ENCODE measurements at places on chromosomes 16 and 17. TPM values are rescaled to one million over a fixed set of nuclear protein-coding genes. Genes with fewer than 3 reads are reported as not detected.
A peak's percentile ranks its signal among the peaks of the same experiment; 100 is the strongest.

- H3K4me3 ChIP-seq = no peak overlapping the region
- H3K36me3 ChIP-seq = no peaks in the 10 kb centered on the region
- DNase-seq = no peak
- no peak overlapping the region for H3K27ac ChIP-seq
Measured at GRCh38 chr17:76880971-76881370, 12.8 kb downstream of the MGAT5B start.

GRCh38 chr16:19785512-19786130 lies 67.5 kb downstream of the IQCK start:
- no peaks in the 10 kb centered on the region for H3K4me1 ChIP-seq
- H3K27me3 ChIP-seq = no peaks in the 10 kb centered on the region
- H3K36me3 ChIP-seq = no peaks in the 10 kb centered on the region
- no peak overlapping the region for H3K4me3 ChIP-seq
- no peak for DNase-seq
- no peak overlapping the region for H3K27ac ChIP-seq

DNA sequence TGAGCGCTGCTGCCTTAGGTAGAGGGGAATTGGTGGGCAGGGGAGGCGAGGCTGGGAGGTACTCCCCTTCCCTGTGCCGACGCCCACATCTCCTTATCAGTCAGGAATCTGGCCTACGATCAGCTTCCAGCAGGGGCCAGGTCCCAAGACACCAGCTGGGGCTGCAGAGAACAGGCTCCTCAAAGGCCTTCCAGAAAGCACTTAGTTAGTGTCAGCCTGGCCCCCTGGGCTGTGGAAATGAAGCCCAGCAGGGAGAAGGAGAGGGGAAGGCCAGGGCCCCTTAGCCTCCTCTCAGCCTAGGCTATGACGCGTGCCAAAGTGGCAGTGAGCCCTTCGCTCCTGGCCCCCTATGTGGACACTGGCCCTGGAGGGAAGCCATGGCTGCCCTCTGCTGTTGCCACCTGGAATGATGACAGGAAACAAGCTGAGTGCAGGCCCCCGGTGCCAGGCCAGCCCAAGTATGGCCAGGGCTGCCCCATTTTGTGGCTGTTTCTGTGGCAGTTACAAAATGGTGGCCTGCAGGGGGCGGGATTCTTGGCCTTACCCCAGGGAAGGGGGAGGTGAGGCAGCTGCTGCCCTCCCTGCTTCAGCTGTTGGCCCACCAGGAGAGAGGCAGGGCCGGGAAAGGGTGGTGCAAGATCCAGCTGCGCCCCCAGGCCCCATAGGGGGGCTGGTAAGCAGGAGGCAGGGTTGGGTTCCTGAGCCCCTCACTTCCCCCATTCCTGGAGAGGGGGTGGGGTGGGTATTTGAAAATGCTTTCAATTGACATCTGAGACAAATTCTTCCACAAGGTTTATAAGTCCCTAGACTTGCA lies 11.3 kb downstream of the TBX4 start:
- H3K4me3 ChIP-seq = no peak overlapping the region
- H3K4me1 ChIP-seq = peaks cover 7% of the 10 kb centered on the region
- no peak overlapping the region for H3K27ac ChIP-seq
- H3K36me3 ChIP-seq = no peaks in the 10 kb centered on the region
- no peaks in the 10 kb centered on the region for H3K27me3 ChIP-seq

- peak within 1 kb of the TSS; percentile 60 for H3K4me3 ChIP-seq
- H3K4me1 ChIP-seq = peaks cover 4% of the 10 kb centered on the region
- H3K27me3 ChIP-seq = no peaks in the 10 kb centered on the region
- H3K27ac ChIP-seq = peak within 1 kb of the TSS; percentile 61
- peak; percentile 48 for DNase-seq
Measured at GRCh38 chr17:16568541-16569357, at the start of gene ZNF287. TSS of gene ZNF287 (minus strand) at chr17:16569204. CDS start at chr17:16567731, 1,473 bp downstream.

DNA sequence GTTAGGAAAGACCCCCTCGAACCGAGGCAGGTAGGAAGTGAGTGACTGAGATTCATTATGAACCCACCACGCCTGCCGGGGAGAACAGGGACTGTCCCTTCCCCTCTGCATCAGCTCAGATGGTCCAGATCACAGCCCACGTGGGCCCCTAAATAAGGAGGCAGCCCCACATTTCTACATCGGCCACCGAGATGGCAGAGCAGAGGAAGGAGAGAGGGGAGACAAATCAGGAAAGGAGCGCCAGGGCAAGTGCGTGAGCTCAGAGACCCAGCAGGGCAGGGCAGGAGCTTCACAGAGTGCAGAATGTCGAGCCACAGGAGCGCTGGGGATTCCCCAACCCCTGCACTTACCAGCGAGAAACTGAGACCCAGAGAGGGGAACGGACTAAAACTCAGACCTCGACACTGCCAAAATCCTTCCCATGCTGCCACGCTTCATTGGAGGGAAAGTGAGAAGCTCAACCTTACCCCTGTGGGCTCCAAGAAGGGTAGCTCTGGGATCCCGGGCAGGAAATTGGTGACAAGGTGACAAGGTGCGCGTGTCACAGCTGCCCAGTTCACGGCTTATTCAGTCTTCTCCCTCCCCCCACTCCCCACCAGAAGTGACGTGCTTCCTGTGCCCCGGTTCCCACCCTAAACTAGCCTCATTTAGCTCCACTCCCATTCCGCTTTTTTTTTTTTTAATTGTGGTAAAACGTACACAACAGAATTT lies at the start of gene ICAM2:
Gene ICAM2, minus strand, starts transcription at position 578 of the 711 bp plus-strand sequence. CDS start 13,942 bp downstream, outside the sequence.
- H3K4me3 ChIP-seq = no peak within 1 kb of the TSS
- no peaks in the 10 kb centered on the region for H3K4me1 ChIP-seq
- no peaks in the 10 kb centered on the region for H3K27me3 ChIP-seq
- DNase-seq = no peak
- H3K27ac ChIP-seq = no peak within 1 kb of the TSS

GRCh38 chr17:79466562-79467350 lies 144.1 kb downstream of the RBFOX3 start:
- DNase-seq = no peak
- no peaks in the 10 kb centered on the region for H3K4me1 ChIP-seq
- no peaks in the 10 kb centered on the region for H3K36me3 ChIP-seq
- no peak overlapping the region for H3K4me3 ChIP-seq

- H3K27me3 ChIP-seq = no peaks in the 10 kb centered on the region
- peaks cover 27% of the 10 kb centered on the region for H3K4me1 ChIP-seq
- no peak overlapping the region for H3K27ac ChIP-seq
- no peaks in the 10 kb centered on the region for H3K36me3 ChIP-seq
- DNase-seq = no peak
- no peak overlapping the region for H3K4me3 ChIP-seq
Measured at GRCh38 chr17:75370286-75370915, 35.1 kb downstream of the GRB2 start.

DNA sequence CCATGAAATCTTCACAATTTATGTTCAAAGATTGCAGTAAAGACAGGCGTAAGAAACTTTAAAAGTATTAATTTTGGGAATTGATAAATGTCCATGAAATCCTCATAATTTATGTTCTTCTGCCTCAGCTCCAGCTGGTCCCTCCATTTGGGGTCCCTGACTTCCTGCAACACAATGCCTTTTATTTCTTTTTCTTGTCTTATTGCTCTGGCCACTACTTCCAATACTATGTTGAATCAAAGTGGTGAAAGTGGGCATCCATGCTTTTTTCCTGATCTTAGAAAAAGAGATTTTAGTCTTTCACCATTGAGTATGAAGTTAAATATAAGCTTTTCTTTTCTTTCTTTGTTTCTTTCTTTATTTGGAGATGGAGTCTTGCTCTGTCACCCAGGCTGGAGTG lies 14.3 kb downstream of the TAT start:
- H3K4me3 ChIP-seq = no peak overlapping the region
- no peaks in the 10 kb centered on the region for H3K4me1 ChIP-seq
- DNase-seq = no peak
- no peak overlapping the region for H3K27ac ChIP-seq

Gene MMP28
- total RNA-seq = 1.6 TPM

Gene SOCS1
- total RNA-seq = 4.8 TPM

Gene APOH
- total RNA-seq = 1.2 TPM

DNA sequence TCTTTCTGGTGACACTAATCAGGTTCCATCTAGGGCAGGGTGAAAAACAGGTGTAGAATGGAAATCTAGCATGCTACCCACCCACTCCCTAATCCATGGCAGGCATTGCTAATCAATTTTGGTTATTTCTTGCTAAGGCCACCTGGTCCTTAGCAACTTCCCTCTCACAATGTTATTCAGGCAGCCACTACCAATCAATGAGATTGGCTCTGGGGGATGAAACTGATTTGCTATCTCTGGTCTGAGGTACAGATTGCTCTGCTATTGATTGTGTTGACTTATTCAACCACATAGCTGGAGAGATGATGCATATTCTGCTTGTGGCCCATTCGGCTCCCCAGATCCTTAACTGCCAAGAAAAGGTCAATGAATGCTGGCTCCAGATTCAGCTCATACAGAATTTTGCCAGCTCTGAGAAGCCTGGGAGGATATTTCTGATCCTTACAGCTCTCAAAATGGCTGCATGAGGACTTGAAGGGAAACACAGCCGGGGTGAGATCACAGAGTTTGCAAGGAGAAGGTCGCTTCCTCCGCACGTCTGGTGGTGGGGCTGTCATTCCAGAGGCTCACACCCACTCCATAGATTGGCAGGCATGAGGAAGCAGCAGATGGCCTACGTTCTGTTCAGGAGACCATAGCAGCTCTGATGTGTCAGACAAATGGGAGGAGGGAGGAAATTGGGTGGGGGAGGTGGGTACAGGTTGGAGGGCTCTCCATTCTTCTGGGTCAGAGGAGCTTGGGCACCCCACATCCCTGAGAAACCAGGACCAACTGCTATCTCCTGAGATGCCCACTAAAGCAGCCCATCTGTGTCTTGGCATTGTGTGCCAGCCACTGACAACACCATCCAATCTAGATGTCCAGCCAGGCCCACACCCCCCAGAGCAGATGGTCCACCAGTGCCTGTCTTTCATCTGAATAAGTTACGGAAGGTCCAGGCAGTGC lies 22.3 kb downstream of the SEZ6 start:
- DNase-seq = no peak
- H3K4me1 ChIP-seq = no peaks in the 10 kb centered on the region
- no peak overlapping the region for H3K4me3 ChIP-seq
- H3K36me3 ChIP-seq = no peaks in the 10 kb centered on the region
- H3K27ac ChIP-seq = no peak overlapping the region
